ENCODE measurements at places on chromosomes 2 and 18. TPM values are rescaled to one million over a fixed set of nuclear protein-coding genes. Genes with fewer than 3 reads are reported as not detected.

OSBPL1A gene
- polyA plus RNA-seq: 28.1 TPM

MTLN gene
- polyA plus RNA-seq: 37.1 TPM

TTC31 gene
- 17.6 TPM for polyA plus RNA-seq

WDR54 gene
- 88.7 TPM for polyA plus RNA-seq

C2orf15 gene
- 0.82 TPM for polyA plus RNA-seq

SLC14A1 gene
- 0.05 TPM for polyA plus RNA-seq

MSH2 gene
- 18.8 TPM for polyA plus RNA-seq

SERPINB13 gene
- 4.2 TPM for polyA plus RNA-seq

DIS3L2 gene
- 9.6 TPM for polyA plus RNA-seq

ITSN2 gene
- polyA plus RNA-seq: 14.1 TPM

MAP2 gene
- polyA plus RNA-seq: 3.4 TPM

ZDBF2 gene
- 1.5 TPM for polyA plus RNA-seq

POMC gene
- not detected for polyA plus RNA-seq

NTSR2 gene
- polyA plus RNA-seq: not detected

Measured in mammary epithelial cell (primary cell).